Naive B cell (primary cell): ENCODE measurements at places on chromosomes 2 and 18. TPM values are rescaled to one million over a fixed set of nuclear protein-coding genes. Genes with fewer than 3 reads are reported as not detected.

DNA sequence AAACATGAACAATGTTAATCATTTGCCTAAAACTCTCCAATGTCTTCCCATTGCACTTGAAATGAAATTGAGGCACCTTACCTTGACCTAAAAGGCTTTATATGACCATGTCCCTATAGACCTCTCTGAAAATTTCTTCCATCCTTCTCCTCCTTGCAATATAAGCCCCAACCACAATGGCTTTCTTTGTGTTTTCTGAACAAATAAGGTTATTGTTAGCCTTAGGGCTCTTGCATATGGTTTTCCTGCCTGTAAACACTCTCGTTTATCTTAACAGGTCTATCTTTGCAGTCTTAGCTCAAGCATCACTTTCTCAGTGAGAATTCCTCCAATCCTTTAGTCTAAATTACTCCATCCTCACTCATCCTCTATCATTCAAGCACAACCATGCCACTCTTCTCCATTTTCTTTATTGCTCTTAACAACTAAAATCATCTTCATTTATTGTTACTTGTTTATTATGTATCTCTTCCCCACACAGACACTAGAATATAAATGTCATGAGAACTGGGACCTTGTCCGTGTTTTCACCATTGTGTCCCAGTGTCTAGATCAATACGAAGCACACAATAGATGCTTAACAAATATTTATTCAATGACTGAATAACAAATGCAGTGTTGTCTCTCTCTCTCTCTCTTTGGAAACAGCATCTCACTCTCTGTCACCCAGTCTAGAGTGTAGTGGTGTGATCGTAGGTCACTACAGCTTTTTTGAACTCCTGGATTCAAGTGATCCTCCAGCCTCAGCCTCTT is 129.3 kb downstream of the RDH14 start:
- DNase-seq: no peak

The CAPN13 gene
- polyA plus RNA-seq: not detected

DNA sequence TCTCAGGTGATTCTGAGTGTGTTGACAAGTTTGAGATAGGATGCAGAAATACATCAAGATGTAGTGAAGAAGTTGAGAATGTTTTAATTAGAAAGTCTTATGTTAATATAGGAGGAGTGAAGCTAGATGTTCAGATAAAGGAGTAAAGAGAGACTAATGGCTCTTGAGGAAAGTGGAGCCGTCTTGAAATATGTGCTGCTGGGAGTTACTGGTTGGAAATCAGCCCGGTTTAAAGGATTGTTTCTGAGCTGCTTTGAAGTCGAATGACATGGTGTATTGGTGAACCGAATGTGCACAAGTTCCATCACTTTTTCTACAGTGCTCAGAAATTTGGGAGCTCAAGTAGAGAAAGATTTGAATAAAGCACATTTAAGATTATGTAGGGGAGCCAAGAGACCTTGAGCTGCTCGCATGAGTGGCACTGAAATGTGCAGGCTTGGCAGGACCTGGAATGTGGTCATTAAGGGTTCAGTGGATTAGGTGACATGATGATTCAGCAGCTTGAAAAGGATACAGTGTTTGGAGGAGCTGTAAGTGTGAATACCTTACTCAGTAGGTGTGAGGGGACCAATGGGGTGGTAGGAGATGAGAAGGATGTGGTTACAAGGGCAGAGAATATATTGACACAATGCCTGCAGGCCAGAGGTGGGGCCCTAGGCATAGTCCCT is 68.6 kb downstream of the CAB39 start:
- no peak for DNase-seq

The RPE gene
- polyA plus RNA-seq: 19.5 TPM

The IL1R2 gene
- polyA plus RNA-seq: not detected

The GATA6 gene
- not detected for polyA plus RNA-seq

- DNase-seq: no peak
These were observed 45.1 kb downstream of the TMEM178A start for GRCh38 chr2:39710807-39711206.

The ELOA2 gene
- polyA plus RNA-seq: not detected

DNA sequence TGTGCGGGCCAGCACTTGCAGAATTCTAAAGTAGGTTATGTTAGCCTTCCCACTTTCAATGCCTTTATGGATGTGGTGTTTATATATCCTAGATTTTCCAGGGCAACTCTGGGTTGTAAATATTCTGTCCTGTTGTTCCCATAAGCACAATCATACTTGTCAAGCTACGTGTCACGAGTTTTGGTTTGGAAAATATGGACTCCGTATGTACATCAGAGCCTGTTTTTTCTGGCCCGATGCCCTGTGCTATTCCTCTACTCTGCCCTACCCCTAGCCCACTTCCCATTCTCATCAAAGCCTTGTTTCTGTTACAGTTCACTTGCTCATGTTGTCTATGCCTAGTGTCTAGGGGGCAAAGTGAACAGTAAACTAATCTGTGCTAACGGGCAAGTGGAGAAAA is 27.0 kb upstream of the ZEB2 start:
- DNase-seq: no peak

The SERPINB12 gene
- not detected for polyA plus RNA-seq

- DNase-seq: no peak
These were observed 4.8 kb downstream of the HNRNPA3 start for GRCh38 chr2:177217247-177217843.

GRCh38 chr2:224523626-224524577 is 61.3 kb downstream of the CUL3 start:
- DNase-seq: no peak

The LIMS3 gene
- polyA plus RNA-seq: 0.73 TPM

GRCh38 chr2:74762789-74763188 is 71.1 kb upstream of the HK2 start:
- no peak for DNase-seq

GRCh38 chr18:74013955-74014354 is 133.7 kb downstream of the FBXO15 start:
- DNase-seq: no peak

- no peak for DNase-seq
These were observed 46.4 kb downstream of the PCBP1 start for GRCh38 chr2:70133491-70134322.

DNA sequence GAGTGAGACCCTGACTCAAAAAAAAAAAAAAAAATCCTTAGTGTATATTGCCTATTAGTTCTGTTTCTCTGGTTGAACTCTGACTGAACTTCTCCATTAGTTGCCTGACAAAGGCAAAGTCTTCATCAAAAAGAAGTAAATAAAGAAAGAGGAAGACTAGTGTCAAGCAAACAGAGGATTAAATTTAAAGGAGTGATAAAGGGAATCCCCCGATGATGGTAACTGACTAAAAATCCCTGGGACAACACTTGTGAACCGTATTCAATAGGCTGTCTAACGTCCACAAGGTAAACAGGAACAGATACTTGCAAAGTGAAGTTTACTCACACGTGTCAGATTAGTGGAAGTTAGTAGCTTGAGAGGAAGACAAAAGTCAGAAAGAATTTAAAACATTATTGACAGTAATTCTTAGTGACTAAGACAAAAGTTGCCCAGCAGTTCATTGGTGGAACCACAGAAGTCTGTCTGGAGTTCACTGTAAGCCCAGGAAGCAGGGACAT is 26.2 kb upstream of the SPOPL start:
- DNase-seq: peak; percentile 57
